RWPE2 (cell line): ENCODE measurements at places on chromosomes 1 and 21.

- no peak for DNase-seq
- H3K27ac ChIP-seq = no peak overlapping the region
- no peaks in the 10 kb centered on the region for H3K4me1 ChIP-seq
- H3K36me3 ChIP-seq = no peaks in the 10 kb centered on the region
- H3K4me3 ChIP-seq = no peak overlapping the region
Observed at GRCh38 chr1:92411511-92411910, 75.2 kb downstream of the GFI1 start.

GRCh38 chr21:26140926-26141325, 29.6 kb downstream of the APP start:
- no peak overlapping the region for H3K4me3 ChIP-seq
- no peak for DNase-seq
- H3K27me3 ChIP-seq = no peaks in the 10 kb centered on the region
- peaks cover 17% of the 10 kb centered on the region for H3K36me3 ChIP-seq

DNA sequence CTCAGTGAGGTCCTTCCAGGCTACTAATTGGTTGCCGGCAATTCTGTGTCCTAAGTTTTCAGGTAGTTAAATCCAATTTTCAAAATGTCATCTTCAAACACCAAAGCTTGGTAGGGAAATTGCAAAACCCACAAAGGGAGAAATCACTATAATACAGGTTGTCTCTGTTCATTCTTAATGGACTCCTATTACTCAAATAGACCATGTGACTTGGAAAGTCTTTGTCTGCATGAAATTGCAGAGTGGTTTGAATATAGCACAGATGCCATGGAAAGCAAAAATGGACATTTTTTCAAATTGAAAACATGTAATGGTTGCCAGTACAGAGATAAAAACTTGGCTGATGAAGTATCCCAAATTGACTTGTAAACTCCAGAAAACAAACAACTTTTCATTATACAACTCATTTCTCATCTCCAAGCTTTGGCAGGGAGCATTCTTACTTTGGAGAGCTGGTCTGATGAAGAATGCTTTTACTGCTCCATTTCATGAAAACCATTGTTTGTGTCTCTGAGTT, 169.5 kb upstream of the PKN2 start:
- DNase-seq = no peak
- peaks cover 4% of the 10 kb centered on the region for H3K27me3 ChIP-seq
- H3K4me3 ChIP-seq = no peak overlapping the region
- no peaks in the 10 kb centered on the region for H3K36me3 ChIP-seq

DNA sequence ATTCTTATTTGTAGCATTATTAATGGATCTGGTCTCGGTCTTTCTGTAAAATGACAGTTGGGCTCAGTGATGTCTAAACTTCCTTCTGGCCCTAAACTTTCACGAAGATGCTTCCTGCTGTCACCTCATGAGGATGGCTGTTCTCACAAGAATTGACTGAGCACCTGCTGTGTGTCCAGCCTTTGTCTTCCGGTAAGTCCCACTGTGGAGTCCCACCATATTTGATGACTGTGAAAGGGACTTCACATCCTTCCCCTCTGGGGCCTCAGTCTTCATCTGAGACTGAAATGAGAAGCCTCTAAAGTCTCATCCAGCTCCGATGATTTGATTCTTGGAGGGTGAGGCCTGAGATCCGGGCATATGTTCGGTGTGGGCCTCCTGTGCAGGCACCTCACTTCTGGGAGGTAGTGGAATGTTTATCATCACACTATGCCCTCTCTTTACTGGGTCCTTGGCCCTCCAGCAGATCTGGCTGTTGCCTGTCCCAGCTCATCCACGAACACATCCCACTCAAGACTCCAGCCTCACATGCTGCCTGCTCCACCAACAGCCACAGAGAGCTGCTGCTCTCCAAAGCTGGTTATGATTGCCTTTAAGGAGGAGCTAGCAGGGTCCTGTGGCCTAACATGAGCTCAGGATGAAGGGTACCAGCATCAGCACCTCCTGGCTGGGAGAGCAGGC, 95.8 kb downstream of the KCNN3 start:
- no peak overlapping the region for H3K27ac ChIP-seq
- H3K4me3 ChIP-seq = no peak overlapping the region
- H3K36me3 ChIP-seq = no peaks in the 10 kb centered on the region
- no peaks in the 10 kb centered on the region for H3K27me3 ChIP-seq
- DNase-seq = no peak

DNA sequence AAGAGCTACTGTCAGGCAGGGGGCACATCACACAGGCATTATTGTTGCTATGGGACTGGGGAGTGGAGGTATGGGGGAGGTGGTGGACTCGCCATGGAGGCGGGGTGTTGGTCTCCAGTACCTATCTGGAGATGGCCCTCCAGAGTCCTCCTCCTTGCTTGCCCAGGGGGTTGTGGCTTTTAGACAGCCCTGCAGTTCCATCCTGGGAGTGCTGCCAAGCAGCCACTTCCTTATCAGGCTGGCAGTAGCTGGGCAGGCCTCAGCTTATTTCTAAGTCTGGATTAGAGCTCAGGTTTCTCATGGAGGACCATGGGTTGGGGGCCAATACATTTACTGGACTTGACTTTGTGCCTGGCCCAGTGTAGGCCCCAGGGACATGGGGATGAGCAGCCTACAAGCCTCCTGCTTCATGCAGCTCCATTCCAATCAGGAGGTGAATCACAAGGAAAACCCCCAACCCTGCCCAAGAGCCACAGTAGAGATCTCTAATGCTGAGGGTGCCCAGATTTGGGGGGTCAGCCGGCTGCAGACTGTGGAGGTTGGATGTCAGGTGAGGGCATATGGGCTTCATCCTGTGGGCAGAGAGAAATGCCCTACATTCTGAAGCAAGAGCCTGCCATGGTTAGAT, 210.7 kb upstream of the EDN2 start:
- DNase-seq = no peak
- H3K27ac ChIP-seq = no peak overlapping the region
- H3K36me3 ChIP-seq = no peaks in the 10 kb centered on the region
- no peaks in the 10 kb centered on the region for H3K4me1 ChIP-seq

DNA sequence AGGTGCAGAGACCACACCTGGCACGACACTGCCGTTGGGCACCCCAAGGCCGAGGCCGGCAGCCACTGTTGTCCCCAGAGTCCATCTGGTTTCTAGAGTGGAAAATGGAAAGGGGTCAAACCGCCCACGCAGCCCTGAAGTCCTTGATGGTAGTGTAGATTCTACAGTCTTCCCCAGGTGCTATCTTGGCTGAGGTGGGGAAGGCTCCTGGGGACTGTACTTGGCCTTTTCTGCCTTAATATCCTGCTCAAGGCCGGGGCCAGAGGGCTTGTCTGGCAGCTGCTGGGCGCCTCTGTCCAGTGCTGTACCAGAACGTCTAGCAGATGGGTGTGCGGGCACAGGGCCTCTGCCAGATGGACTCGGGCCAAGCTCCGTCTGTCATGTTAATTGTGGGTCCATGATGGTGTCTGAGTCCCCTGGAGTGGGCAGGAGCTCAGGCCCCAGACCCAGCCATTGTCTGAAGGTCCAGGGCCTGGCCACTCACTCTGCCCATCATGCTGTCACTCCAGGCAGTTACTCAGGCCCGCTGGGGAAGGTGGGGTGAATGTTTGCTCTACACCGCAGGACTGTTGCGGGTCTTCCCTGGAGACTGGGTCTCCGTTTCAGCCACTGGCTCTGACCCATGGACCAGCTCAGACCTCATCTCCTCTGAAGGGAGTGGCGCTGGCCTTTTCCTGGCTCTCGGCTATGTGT, 161.9 kb upstream of the COL6A1 start:
- H3K4me1 ChIP-seq = peaks cover 14% of the 10 kb centered on the region
- no peaks in the 10 kb centered on the region for H3K27me3 ChIP-seq
- H3K4me3 ChIP-seq = no peak overlapping the region
- DNase-seq = peak; percentile 43

GRCh38 chr1:171486048-171486519, 754 bp downstream of the PRRC2C start:
- H3K27ac ChIP-seq = peak overlapping the region; percentile 87
- peaks cover 22% of the 10 kb centered on the region for H3K36me3 ChIP-seq

- no peak overlapping the region for H3K27ac ChIP-seq
- no peak overlapping the region for H3K4me3 ChIP-seq
- no peak for DNase-seq
- no peaks in the 10 kb centered on the region for H3K36me3 ChIP-seq
- H3K27me3 ChIP-seq = no peaks in the 10 kb centered on the region
Observed at GRCh38 chr1:235100194-235100772, 28.4 kb downstream of the TOMM20 start.

DNA sequence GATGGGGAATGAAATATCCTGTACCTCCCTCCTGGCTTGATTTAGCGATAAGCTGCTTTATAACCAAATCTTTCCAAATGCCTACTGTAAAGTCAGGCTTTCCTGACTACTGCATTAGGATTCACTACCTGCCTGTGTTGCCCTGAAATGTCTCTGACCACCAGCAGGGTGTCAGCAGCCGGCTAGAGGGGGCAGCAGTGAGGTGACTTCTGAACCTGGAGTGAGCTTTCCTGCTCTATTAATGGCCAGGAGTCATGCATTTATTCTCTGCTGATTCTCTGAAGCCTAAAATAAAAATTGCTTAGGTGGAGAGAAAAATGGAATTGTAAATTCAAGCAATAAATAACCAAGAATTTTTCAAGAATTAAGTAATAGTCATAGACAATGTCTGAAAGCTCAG, 2.5 kb downstream of the BACE2 start:
- H3K27ac ChIP-seq = peak overlapping the region; percentile 57
- no peak overlapping the region for H3K4me3 ChIP-seq
- H3K27me3 ChIP-seq = no peaks in the 10 kb centered on the region

GRCh38 chr1:212515329-212515760, 82.6 kb downstream of the NENF start:
- no peak overlapping the region for H3K27ac ChIP-seq
- no peaks in the 10 kb centered on the region for H3K4me1 ChIP-seq
- H3K27me3 ChIP-seq = no peaks in the 10 kb centered on the region
- no peak for DNase-seq
- no peak overlapping the region for H3K4me3 ChIP-seq

DNA sequence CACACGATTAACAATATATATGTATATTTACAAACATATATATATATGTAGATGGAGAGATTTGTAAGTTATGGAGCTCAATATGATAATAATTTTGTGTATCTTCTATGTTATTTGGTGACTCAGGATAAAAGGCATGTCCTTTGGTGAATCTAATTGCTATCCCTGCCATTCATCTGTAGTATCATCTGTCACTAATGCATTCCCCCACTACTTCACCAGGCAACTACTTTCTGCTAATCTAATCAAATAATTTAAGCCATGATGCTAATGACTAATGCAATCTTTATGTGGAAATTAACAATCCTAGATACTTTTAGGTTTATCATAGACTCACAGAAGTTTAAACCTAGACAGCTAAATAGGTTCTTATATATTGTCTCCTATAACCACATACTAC, 1074.5 kb downstream of the PLA2G4A start:
- no peaks in the 10 kb centered on the region for H3K4me1 ChIP-seq
- H3K27ac ChIP-seq = no peak overlapping the region
- H3K4me3 ChIP-seq = no peak overlapping the region

DNA sequence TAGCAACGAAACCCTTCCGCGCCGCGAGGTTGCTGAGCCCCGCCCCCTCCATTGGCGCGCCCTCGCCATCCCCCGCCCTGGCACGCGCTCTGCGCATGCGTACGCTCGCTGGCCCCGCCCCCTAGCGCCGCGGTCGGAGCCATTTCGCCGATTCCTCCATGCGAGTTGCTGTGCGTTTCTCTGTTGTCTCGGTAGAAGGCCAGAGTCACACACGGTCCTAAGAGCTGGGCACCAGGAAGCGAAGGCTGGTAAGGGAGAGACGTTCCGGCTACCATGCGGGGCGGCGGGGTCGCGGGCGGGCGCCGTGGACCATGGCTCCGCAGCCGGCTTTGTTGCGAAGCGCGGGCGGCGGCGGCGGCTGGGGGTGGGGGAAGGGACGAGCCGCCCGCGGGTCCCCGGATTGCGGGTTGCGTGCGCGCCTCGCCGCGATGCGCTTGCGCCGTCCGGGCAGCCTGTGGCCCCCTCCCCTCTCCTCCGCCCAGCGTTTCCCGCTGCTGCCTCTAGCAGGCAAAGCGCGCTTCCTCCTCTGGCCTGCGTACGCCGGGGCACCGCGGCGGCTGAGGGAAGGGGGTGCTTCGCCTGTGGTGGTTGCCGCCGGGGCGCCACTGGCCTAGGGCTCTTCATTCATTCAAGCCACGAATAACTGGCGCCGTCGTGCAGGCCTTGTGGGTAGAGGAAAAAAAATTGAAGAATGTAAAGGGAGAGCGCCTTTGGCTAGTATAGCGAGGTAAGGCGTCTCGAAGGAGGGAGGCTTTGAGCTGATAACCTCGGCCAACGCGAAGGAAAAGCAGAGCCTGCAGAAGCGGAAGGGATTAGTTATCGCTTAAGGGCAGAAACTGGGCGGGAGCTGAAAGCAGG, at the start of gene DHX9:
Gene DHX9, plus strand, starts transcription at position 139 of the 858 bp plus-strand sequence. CDS start 3,220 bp downstream, outside the sequence.
- H3K4me3 ChIP-seq = peak within 1 kb of the TSS; percentile 74
- DNase-seq = peak; percentile 90
- H3K27ac ChIP-seq = peak within 1 kb of the TSS; percentile 83

- peaks cover 30% of the 10 kb centered on the region for H3K4me1 ChIP-seq
- H3K27ac ChIP-seq = no peak overlapping the region
- no peak for DNase-seq
- H3K27me3 ChIP-seq = no peaks in the 10 kb centered on the region
Observed at GRCh38 chr1:15881961-15882360, 34.5 kb downstream of the SPEN start.

DNA sequence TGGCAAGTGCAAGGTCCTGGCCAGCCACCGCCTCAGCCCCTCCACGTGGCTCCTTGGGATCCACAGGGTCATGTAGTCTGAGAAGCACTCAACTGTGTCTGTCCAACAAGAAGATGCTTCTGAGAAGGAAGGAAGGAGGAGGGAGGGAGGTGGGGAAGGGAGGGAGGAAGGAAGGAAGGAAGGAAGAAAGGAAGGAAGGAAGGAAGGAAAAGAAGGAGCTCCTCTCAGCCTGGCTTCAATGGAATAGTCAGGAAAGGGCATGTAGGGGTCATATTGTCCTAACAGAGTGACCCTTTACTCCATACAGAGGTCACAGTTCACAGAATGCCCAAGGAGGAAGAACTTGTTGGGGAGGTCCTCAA, 42.5 kb upstream of the TARDBP start:
- no peak for DNase-seq
- H3K4me1 ChIP-seq = no peaks in the 10 kb centered on the region
- H3K36me3 ChIP-seq = no peaks in the 10 kb centered on the region
- H3K4me3 ChIP-seq = no peak overlapping the region

- no peak for DNase-seq
- no peaks in the 10 kb centered on the region for H3K36me3 ChIP-seq
- peaks cover 12% of the 10 kb centered on the region for H3K4me1 ChIP-seq
- no peak overlapping the region for H3K27ac ChIP-seq
Observed at GRCh38 chr1:67898033-67898726, 64.9 kb upstream of the GNG12 start.

DNA sequence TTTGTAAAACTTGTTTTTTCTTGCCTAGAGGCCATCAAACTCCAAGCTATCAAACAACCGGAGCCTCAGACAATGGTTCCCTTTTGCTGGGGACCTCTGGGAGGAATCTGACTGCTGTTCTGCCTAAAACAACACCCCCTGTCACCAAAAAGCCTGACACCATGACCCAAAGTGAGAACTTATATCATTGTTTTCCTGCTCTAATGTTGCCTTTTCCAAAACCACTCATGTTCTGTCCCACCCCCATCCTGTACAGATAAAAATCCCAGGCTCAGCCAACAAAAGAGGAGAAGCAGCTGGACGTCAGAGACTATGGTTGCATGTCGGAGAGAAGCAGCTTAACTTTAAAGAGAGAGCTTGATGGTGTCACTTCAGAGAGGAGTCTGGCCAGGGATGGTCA, 327.2 kb upstream of the CXADR start:
- H3K4me3 ChIP-seq = no peak overlapping the region
- H3K27ac ChIP-seq = no peak overlapping the region
- DNase-seq = no peak
- H3K36me3 ChIP-seq = no peaks in the 10 kb centered on the region
- H3K27me3 ChIP-seq = no peaks in the 10 kb centered on the region

- H3K36me3 ChIP-seq = no peaks in the 10 kb centered on the region
- H3K4me3 ChIP-seq = no peak overlapping the region
- no peak overlapping the region for H3K27ac ChIP-seq
- no peak for DNase-seq
- H3K4me1 ChIP-seq = peaks cover 7% of the 10 kb centered on the region
Observed at GRCh38 chr1:204326771-204327300, 32.9 kb downstream of the PLEKHA6 start.
